ENCODE measurements at places on chromosomes 3 and 15.

GRCh38 chr15:60118626-60119025 lies 114.5 kb downstream of the FOXB1 start:
- no peak for DNase-seq

DNA sequence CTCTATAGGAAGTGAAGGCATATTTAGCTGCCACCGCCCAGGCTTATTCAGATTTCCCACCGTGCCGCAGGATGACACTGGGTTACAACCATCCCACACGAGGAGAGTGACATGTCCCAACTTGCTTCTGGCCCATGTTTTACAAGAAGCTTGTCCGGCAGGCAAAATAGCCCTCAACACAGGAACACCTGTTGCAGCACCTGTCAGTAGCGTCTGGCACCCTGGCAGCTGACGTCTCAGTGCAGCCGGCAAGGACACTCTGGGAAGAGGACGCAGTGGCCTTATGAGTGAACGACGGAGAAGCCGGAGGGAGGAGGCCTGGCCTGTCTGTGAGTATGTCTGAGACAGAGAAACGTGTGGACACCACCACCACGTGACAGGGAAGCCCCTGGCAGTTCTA lies 32.1 kb downstream of the FAM174B start:
- DNase-seq: peak; percentile 23

DNA sequence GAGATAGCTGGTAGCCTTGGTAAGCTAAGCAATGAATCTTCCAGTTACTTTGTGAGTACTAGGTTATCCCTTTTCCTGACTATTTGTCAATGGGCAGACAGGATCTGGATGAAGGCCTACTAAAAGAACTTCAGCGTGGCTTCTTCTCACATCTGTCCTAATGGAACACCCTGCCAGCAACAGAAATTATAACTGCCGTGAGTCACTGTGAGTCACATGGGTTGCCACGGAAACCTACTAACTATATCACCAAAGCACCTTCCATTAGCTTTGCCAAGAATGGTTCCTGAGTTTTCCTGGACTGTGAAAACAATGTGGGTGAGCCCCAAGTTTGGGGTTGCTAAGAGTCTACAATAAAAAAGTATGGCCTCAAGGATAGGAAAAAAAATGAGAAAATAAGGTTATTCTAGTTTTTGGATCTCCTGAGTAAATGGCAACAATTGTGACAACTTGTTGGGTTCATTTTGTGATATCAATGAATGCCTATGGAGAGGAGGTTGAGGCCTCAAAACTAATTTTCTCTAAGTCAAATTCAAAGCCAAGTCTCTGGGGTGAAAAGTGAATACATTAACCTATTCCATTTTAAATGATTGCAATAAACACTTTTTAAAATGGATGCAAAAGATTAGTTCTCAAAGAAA lies 195.1 kb upstream of the ICE2 start:
- DNase-seq: no peak

- no peak for DNase-seq
Measured at GRCh38 chr3:185702262-185703225, 116.4 kb downstream of the SENP2 start.

GRCh38 chr3:187110156-187110555 lies 29.1 kb downstream of the RPL39L start:
- DNase-seq: no peak

DNA sequence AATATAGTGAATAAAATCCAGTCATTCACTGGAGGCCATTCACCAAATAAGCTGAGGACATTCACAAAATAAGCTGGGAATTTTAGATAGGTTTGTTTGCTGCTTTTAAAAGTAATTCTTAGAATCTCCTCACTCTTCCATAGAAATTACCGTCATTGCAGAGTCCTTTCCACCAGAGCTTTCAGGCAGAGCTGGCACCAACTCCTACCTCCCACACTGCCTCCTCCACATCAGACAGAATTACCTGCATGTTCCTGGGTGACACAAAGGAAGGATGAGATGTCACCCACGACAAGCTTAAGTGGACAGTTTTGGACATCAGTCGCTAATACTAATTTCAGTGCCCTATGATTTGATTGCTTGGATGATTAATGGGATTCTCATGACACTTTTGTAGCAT lies 1113.2 kb downstream of the IGSF11 start:
- DNase-seq: no peak

DNA sequence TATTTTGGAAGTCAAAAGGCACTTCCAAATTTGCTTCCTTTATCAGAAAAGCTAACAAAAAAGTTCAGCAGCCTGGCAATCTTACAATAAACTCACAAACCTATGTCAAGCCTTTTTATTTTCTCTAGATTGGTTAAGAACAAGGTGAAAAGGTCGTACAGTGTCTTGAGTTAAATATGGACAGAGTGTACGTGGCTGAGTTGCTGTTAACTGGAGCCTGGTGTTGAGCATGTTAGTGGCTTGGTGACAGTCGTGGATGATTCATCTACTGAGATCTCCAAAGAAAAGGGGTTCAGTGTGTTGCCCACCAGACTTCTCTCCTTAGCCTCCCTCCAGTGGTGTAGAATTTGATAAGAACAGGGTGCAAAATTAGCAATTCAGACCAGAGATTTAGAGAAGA lies 89.7 kb downstream of the SSR3 start:
- no peak for DNase-seq

DNA sequence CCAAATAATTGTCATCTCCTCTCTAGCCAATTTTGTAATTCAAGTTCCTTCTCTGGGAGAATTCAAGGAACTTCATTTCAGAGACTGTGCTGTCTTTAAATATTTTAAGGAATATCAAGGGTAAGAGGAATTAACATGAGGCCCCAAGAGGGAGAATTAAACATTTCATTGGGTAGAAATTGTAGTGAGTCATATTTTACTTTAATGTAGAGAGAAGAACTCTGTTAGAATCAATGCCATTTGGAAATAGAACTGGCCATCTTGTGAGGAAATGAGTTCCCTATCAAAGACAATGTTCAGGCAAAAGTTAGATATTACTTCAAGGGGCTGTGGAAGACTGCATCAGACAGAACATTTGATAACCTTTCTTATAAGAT lies 43.5 kb upstream of the TP63 start:
- DNase-seq: no peak

DNA sequence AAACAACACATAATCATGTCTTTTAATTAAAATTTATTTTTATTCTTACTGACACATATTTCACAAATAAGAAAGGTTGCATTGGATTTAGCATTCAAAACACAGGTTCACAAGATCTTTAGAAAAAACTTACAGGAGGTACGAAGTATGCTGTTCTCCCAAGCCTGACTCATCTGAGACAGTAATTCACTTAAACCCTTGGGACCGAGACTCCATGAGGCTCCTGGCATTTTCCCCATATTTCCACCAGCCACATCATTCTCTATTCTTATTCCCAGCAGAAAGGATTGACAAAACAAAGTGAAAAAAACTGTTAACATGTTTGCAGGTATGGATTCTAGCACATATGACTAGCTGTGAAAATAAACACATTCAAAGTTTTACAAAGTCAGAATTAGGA lies 52.6 kb downstream of the CNTN3 start:
- DNase-seq: no peak

- no peak for DNase-seq
Measured at GRCh38 chr3:43353393-43353792, 67.1 kb downstream of the SNRK start.

GRCh38 chr15:88019656-88020055 lies 236.9 kb downstream of the NTRK3 start:
- no peak for DNase-seq

DNA sequence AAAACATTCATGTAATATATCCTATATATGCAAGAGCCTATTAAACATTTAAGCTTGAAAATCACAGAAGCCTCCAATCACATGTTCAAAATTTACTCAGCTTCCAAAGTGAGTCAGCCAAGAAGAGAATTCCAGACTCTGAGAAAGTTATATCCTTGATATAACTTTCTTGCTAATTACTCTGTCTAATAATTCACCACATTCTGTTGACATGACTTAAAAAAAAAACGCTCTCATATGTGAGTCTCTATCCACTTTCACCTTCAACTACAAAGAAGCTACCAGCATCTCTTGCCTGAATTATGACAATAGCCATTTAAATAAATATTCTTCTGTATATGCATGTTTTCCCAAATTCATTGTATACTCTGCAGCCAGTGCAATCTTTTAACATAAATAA lies 1116.3 kb upstream of the CADM2 start:
- DNase-seq: no peak

GRCh38 chr3:67113802-67114407 lies 115.8 kb downstream of the KBTBD8 start:
- DNase-seq: peak; percentile 90

DNA sequence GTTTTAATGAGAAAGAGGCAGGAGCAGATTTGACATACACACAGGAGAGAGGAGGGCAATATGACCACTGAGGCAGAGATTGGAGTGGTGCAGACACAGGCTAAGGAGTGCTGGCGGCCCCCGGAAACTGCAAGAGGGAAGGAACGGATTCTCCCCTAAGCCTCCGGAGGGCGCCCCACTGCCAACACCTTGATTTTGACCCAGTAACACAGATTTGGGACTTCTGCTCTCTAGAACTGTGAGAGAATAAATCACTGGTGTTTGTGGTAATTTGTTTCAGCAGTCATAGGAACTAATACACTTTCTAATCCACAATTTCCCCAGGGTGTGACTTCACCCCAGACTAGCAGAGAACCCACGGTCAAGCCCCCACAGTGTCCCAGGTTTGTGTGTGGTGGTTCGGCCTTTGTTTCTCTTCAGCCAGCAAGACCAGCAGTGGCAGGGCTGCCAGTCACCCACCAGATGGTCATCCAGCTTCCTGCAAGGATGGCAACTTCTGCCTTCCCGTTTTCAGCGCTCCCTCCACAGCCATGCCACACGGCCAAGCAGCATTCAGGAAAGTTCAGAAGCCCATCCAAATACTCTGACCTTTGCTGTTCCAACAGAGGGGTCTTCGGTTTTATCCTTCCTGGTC lies 23.6 kb upstream of the TSPAN3 start:
- DNase-seq: no peak

- DNase-seq: no peak
Measured at GRCh38 chr15:49538520-49538919, 82.1 kb downstream of the FAM227B start.

- no peak for DNase-seq
Measured at GRCh38 chr15:100339999-100340398, 1.8 kb downstream of the ADAMTS17 start.

DNA sequence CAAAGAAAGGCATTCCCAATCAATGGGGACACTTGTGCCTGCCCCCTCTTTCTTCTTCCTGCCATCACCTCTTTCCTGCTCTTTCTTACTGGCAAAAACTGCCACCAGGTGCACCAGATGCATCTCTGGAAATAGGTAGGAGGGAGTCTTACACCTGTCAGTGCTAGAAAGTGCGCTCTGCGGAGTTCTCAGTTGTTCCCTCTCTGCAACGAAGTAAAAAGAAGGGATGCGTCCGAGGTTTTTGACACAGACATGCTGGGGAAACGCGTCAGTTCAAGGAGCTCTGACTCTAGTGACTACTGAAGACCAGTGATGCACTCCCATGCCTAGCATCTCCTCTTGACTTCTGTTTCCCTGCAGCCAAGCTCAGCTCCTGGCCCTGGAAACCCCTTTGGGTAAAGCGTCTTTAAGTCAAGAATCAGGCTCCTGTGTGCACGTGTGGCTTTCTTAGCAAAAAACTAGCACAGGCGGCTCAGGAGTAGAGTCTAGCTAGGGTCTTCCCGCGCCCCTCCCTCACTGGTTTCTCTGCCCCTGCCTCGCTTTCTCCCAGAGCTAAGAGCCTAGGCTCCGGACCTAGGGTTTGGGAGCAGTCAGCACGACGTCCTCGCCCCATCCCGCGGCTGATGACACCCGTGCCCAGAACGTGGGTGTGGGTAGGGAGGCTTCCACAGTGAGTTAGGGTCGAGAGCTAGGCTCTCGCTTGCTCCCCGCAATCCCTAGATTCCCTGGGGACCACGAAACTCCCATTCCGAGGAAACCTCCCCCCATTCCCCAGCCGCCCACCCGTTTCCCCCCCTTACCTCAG lies 564 bp upstream of the GRM7 start:
- DNase-seq: no peak

DNA sequence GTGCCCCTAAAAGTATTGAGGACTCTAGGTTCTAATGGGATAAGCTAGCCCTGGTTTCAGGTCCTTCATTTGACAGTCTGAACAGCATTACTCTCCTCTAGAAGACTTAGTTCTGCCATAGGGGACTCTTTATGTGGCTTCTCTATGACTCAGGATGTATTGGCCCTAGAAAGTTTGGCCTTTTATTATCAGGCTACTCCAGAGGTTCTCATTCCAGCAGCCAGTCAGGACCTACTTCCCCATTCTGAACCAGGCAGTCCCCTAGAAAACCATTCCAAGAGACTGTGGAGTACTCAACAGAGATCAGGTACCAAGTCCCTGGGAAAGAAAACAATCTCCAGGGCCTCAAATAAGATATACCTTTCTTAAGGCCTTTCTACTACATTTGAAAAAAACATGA lies 157.9 kb upstream of the TSPAN3 start:
- no peak for DNase-seq

GRCh38 chr3:77158730-77159581 lies 119.1 kb downstream of the ROBO2 start:
- no peak for DNase-seq

- peak; percentile 17 for DNase-seq
Measured at GRCh38 chr15:60781211-60781713, 302.3 kb upstream of the ICE2 start.

DNA sequence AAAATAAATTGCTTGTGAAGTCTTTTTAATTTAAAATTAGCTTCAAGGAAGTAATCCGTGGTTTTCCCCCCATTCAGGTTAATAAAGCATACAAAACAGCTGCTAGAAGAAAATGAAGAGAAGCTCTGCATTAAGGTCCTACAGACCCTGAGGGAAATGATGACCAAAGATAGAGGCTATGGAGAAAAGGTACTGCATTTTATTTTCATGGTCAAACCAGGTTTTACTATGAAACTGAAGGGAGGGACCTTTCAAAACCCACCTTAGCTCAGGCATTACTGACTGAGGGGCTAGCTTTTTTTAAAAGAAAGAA lies 218.5 kb downstream of the ITPR1 start:
- DNase-seq: no peak

GRCh38 chr3:180680097-180680430 lies 775 bp upstream of the CCDC39 start:
- peak; percentile 54 for DNase-seq

DNA sequence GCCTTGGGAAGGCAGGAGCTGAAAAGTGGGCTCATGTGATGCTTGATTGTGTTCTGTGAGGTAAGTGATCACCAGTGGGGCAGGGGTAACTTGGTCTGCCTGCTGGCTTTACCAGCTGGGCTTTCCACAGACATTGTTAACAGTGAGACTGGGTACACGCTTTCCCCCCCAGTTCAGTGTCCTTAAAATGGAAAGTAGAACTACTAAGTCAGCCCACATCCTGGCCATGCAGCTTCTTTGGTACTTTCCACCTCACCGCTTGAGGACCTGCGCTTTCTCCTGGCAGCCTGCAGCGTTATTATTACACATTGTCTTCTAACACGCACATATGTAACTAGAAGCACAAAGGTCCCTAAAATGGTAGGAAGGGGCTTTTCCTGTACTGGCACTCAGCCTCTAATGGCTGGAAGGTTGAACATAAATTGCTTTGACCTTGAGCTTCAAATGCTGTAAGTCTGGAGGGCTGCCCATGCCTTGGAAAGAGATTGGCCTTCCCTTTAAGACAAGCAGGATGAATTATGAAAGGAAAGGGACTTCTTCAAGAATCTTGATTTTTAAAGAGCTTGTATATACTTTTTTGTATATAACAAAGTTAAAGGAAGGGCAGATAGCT lies 216.1 kb upstream of the ROPN1 start:
- no peak for DNase-seq

- peak; percentile 88 for DNase-seq
Measured at GRCh38 chr15:93036951-93037819, 51.8 kb downstream of the RGMA start.
